Activated T-cell treated with anti-CD3 and anti-CD28 coated beads, Interleukin-2, amount 50 U/mL, for 24 hours (primary cell): ENCODE measurements at places on chromosomes 2 and 18.
A peak's percentile ranks its signal among the peaks of the same experiment; 100 is the strongest.

- DNase-seq, result peak; percentile 71
These were observed 752 bp upstream of the CYTIP start for GRCh38 chr2:157444641-157445040.

DNA sequence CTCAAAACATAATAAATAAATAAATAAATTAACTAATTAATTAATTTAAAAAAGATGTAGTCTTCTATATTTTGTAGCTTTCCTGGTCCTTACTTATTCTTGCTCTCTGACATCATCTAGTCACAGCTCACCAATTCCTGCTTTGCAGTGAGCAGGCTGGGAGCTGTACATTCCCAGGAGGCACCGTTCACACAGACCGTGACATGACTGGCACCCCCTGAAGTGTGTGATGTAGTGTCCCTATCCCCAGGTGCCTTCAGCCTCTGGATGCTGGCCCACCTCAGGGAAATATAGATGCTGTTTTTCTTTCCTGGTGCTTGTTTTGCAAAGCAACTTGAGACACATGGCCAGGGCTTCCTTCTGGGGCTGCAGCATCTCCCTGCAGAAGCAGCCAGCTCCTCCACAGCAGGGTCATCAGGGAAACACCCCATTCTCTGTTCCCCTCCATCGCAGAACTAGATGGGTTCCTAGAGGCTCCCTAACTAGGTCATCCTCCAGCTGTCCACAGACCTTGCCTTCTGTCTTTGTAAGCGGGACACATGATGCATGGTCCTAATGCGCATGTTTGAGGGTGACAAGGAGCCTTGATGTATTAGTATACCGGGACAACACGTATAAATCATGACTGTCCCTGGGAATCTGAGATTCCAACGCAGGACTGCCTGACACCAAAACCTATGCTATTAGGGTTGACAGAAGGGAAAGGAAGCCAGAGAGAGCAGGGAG lies 76.4 kb downstream of the RHOB start:
- no peak for DNase-seq

DNA sequence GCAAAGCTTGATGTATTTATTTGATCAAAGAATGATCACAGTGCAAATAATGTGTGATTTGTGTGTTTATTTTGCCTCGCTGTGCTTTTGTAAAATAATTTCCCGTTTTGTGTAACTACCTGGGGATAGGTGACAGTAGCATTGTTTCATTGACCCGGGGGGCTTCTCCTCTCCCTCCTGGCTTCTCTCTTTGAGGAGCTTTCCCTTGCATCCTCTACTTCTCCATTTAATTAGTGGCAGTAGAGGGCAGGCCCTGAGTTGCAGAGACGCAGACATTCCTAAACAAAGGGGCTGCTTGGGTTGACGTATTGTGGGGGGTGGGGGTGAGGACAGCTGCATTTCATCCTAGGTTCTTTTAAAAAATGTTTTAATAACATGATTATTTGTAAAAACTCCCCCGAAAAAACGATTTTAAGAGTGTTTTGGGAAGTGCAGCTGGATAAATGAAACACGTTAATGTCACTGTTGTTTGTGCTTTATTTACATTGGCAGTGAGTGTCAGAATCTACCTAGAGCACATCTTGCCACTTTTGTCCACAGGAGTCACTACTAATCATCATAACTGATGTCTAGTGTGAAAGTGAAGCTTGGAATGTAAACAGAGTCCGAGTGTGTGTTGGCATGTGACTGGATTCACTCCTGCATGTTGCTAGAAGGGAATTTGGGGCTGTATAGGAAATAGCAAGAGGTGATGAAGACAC lies 2.2 kb downstream of the NEDD4L start:
- DNase-seq, result no peak

DNA sequence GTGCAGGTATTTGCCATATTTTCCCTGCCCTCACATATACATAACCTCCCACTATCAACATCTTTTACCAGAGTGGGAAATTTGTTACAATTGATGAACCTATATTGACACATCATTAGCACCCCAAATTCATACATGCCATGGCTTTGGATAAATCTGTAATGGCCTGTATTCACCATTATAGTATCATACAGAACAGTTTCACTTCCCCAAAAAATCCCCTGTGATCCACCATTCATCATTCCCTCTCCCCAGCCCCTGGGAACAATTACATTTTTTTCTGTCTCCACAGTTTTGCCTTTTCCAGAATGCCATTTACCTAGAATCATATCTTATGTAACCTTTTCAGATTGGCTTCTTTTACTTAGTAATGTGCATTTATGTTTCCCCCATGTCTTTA lies 494.5 kb downstream of the RNF144A start:
- DNase-seq, result no peak

GRCh38 chr2:28393114-28393836 lies 617 bp downstream of the FOSL2 start:
- DNase-seq, result peak; percentile 79

GRCh38 chr2:100242476-100242875 lies 79.8 kb downstream of the LONRF2 start:
- no peak for DNase-seq

DNA sequence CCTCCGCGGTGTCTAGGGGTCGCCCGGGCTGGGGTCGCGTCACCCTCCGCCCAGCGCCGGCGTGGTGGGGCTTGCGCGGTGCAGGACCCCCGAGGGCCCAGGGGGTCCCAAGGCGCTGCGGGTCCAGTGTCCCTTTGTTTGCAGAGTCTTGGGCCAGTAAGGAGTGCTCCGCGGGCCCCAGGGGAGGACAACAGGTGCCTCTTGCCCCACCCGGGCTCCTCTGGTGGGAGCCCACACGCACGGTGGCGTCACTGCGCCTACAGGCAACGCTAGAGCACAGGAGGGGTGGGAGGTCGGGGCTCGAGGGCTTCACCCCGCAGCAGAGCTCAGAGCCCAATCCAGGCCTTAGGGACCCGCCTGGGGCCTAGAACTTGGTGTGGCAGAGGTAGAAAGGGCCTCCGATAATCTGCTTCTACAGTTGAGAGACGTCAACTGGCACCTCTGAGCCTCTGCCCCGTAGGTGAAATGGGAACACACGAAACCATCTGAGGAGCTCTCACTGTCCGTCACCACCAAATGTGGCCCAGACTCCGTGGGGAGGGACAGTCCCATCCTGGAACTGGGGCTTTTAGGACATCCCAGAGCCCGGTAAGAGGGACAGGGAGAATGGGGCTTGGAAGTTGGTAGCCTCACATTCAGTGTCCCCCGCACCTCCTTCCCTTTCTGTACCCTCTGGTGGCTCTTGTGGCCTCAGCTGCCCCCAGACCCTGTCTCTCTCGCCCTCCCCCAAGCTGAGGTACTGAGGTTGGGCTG lies 1.4 kb downstream of the ARID5A start:
- peak; percentile 69 for DNase-seq

- DNase-seq, result peak; percentile 24
These were observed 97.1 kb downstream of the USP40 start for GRCh38 chr2:233469261-233470010.
